ENCODE measurements at places on chromosomes 16 and 17.

DNA sequence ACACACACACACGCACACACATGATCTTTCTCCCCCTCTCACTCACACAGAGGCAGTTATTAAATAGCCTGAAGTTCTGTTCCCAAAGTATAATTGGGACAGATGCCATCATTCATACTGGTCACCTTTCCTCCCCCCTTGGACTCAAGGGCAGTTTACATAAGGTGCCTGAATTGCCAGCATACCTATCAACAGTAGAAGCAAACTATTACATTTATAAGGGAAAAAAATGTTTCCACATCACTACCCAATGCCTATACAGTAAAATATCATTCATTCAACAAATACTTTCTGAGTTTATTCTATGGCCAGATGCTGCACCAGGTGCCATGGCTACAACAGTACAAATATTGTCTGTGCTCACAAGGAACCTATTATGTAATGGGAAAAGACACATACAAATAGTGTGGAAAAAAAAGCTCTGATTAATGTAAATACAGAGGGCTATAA is 6.3 kb downstream of the CNTD1 start:
- DNase-seq: no peak

DNA sequence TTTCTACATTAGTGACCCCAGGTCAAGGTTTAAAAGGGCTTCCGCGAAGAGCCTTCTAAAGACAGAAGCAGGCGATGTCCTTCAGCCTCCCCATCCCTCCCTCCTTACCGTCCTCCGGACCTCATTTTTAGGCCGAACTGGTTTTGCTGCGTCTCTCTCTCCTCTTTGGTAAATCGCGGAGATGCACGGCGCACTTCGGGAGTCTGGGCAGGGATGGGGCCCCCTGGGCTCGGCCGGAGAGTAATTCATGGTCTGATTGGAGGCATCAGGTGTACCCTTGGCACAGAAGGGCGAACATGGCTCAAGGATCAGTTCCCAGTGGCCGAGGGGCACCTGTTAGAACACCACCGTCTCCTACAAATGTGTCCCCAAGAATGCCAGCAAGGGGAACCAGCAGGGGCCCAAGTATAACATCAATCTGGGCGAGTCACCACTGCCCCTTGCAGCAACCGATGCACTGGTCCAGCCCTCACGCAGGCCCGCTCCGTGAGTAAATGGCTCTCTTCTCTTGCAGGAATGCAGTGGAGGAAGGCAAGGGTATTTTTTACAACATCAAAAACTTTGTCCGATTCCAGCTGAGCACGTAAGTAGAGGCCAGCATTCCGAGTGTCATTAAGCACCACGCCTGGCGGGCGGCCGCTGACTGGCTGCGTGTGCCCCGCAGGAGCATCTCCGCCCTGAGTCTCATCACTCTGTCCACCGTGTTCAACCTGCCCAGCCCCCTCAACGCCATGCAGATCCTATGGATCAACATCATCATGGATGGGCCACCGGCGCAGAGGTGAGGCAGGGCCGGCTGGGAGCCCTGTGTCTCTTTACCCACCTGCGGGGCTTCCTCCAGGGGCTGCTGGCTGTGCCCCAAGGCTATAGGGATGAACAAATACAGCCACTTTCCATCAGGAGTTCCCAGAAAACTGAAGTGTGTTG is 45.6 kb downstream of the MEAK7 start:
- DNase-seq: no peak

GRCh38 chr16:56559109-56559508 is 5.8 kb upstream of the MT4 start:
- DNase-seq: no peak

- DNase-seq: no peak
Measured at GRCh38 chr16:56903866-56904265, 28.1 kb upstream of the HERPUD1 start.

GRCh38 chr16:57299009-57299718 is 14.7 kb upstream of the PLLP start:
- no peak for DNase-seq

GRCh38 chr17:33936764-33937163 is 318.3 kb upstream of the CCL2 start:
- DNase-seq: no peak

GRCh38 chr17:31311526-31311925 is 2.3 kb downstream of the EVI2B start:
- no peak for DNase-seq

DNA sequence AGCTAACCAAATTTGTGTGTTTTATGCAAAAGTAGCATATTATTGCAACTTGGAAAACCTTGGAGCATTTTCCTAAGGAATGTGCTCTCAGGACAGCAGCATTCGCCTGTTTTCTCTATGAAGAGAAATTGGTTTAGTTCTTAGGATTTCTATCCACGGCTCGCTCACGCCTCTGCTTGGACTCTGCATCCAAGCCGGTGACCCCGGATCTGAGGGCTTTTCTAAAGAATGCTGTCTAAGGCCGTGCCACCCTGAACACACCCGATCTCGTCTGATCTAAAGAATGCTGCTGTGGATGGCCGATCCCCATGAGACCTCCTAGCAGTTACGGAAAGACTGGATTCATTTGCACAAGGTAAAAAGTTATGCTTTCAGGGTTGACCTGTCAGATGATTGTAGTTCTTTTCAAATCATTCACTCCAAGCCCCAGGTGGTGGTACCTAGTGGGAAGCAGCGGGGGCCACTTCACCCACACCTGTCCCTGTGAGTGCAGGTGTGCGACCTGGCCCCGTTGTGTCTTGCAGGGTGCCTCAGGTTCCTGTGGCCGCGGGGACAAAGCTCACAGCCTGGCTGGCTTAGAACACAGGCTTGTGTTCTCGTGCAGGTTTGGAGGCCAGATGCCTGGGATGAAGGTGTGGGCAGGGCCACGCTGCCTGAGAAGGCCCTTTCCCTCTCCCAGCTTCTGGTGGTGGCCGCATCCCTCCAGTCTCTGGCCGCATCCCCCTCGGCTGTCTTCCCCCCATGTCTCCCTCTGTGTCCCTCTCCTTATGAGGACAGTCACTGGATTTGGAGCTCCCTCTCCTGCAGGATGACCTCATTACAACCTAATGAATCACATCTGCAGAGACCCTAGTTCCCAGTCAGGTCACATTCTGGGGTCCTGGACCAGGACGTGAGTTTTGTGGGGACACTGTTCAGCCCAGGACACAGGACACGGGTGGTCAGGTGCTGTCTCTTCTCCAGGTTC is 71.1 kb downstream of the BANP start:
- DNase-seq: no peak

DNA sequence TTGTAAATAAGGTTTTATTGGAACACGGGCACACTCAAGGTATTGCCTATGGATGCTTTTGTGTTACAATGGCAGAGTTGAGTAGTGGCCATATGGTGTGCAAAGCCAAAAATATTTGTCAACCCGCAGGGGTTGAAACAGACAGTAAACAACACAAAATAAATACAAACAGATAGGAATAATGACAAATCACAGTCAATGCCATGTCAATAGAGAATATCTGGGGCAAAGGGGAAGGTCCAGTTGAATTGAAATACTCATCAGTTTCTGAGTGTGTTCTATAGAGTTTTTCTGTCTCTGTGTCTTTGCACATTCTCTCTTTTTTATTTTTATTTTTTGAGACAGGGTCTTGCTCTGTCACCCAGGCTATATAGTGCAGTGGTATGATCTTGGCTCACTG is 37.5 kb downstream of the PITPNC1 start:
- no peak for DNase-seq

DNA sequence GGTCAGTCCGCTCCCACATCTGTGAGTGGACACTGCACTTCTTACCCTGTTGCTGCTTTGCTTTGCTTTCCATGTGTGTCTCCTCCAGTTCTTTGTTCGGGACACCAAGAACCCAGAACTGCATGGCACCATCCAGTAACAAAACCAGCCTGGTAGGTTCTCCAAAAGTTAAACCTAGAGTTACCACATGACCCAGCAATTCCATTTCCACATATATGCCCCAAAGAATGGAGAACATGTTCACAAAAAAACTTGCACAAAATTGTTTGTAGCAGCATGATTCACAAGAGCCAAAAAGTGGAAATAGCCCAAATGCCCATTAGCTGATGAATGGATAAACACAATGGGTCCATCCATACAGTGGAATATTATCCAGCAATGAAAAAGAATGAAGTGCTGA is 10.3 kb upstream of the CCL22 start:
- DNase-seq: no peak

DNA sequence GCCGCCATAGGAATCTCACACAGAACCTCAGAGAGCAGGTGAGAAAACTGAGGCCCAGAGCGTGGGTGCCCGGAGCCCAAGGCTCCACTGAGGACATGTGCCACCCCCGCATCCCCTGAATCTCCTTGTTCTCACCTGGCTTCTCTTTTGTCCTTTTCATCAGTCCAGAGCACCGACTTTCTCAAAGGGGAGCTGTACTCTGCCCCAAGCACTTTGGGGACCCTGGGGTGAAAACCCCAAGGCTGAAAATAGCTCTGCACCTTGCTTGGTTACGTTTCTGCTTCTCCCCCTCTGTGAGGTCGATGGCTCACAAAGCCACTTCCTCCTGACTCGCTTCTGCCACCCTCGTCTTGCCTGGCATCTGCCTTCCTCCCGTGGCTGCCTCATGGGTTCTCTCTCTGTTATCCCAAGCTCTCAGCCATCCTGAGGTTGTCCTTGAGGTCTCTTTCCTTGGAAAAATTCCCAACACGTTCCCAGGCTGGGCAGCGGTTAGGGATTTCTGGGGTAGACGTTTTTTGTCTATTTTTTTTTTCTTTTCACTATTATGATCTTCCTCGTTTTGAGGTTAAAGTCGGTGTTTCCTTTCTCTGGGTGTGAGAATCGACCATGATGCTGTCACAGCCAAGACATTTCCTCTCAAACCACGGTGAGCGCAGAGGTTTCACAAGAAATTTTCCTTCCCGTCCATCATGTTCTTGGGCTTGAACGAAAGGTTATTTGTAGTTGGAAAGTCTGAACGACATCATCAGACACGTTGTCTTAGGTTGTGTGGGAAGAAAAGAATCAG is 37.2 kb downstream of the IRF8 start:
- peak; percentile 88 for DNase-seq

GRCh38 chr17:35900280-35900679 is 20.1 kb upstream of the CCL5 start:
- DNase-seq: no peak

DNA sequence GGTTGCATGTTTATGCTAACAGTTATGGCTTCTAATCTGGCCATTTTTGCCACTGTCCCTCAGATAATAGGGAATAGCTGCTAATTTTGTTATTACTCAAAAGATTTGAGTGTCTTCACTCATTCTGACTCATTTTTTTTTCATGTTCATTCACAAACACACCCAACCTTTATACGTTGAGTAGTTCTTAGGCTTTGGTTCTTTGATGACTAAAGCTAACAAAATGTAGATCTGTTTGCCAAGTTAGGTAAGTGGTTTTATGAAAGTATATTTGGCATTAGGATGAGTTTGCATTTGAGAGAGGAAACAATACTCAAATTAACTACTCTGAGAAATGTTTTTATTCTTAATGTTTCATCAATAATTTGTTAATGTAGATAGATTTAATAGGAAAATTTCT is 3.6 kb downstream of the MAP2K4 start:
- no peak for DNase-seq

GRCh38 chr17:2701996-2702741 is 9.4 kb downstream of the CLUH start:
- DNase-seq: no peak

- no peak for DNase-seq
Measured at GRCh38 chr16:49280105-49280741, 1.4 kb downstream of the CBLN1 start.

DNA sequence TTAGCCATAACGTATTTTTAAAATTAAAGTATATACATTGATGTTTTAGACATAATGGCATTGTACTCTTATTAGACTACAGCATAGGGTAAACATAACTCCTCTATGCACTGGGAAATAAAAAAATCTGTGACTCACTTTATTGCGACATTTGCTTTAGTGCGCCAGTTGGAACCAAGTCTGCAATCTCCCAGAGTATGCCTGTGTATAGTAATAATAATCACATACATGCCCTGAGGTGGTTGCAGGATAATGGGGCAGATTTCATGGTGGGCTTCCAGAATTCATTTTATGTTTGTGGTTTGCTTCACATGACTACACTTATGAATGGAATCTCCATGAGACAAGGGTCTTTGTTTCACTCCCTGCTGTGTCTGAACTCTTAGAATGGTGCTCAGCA is 66.9 kb upstream of the N4BP1 start:
- DNase-seq: no peak

DNA sequence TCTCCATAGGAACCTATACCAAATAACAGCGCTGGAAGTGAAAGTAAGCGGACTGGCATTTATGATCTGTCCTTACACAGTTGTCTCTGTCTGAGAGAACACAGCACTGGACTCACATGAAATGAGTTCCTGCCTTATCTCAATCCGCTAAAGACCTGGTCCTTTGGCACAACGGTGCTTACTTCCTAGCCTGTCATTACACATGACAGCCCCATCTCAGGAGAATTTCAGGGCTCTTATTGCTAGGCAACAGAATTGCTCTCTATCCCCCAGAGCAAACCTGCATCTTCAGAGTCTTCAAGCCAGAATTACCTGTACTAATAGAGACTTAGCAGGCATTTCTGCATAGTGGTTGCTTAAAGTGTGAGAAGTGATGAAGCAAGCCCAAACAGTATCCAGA is 4.3 kb downstream of the KCNJ2 start:
- DNase-seq: no peak

DNA sequence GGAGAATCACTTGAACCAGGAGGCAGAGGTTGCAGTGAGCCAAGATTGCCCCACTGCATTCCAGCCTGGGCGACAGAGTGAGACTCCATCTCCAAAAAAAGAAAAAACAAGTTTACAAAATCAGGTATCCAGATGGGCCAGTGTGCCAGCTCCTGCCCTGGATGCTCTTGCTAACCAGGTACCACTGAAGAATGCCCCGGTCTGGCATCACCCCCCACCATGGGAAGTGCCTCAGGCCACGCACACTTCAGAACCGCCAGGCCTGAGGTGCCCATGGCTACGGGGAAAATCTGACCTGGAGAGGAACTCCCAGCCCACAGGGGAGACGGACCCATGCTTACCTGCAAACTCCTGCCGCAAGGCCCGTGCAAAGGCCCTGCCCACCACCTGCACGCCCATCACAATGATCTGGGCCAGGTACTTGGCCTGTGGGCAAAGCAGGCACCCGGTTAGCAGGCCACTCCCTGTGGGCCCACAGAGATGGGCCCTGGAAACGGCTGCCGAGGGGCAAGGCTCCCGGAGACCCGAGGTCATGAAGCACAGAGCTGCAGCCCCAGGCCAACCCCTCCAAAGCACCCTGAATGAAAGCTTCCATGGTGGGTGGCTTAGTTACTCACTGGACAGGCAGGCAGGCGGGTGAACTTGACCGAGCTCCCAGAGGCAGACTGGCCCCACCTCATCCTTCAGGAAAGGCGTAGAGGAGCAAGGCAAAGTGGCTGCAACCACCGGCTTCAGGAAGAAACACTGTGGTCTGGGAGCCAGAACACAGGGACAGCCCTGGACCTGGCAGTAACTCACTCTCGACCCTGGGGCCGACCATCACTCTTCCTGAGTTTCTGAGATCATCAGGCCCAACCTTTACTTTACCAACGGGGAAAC is 8.0 kb downstream of the PAM16 start:
- no peak for DNase-seq

DNA sequence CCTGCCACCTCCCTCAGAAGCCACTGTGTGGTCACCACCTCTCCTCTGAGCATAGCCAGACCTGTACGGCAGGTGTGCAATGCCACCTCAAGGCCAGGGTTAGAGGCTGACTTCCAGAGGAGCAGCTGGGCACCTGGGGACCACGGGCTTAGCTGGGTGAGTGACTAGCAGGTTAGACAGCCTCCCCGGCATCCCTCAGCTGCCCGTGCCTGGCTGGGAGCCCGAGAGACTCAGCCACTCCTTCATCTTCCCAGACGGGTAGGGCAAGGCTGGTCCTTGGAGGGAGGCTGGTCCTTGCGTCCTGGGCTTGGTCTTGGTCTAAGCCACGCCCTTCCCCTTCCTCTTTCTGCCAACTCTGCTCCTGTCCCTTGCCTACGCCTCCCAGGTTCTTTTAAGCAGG is 7.8 kb downstream of the CRHR1 start:
- no peak for DNase-seq
